ENCODE measurements at places on chromosomes 3 and 15. TPM values are rescaled to one million over a fixed set of nuclear protein-coding genes. Genes with fewer than 3 reads are reported as not detected.
A peak's percentile ranks its signal among the peaks of the same experiment; 100 is the strongest.

The MYRIP gene
- 0.59 TPM for total RNA-seq

The SCG5 gene
- 0.84 TPM for total RNA-seq

The TGM4 gene
- not detected for total RNA-seq

GRCh38 chr3:133945381-133946095 is 49.9 kb upstream of the RAB6B start:
- DNase-seq = peak; percentile 3

DNA sequence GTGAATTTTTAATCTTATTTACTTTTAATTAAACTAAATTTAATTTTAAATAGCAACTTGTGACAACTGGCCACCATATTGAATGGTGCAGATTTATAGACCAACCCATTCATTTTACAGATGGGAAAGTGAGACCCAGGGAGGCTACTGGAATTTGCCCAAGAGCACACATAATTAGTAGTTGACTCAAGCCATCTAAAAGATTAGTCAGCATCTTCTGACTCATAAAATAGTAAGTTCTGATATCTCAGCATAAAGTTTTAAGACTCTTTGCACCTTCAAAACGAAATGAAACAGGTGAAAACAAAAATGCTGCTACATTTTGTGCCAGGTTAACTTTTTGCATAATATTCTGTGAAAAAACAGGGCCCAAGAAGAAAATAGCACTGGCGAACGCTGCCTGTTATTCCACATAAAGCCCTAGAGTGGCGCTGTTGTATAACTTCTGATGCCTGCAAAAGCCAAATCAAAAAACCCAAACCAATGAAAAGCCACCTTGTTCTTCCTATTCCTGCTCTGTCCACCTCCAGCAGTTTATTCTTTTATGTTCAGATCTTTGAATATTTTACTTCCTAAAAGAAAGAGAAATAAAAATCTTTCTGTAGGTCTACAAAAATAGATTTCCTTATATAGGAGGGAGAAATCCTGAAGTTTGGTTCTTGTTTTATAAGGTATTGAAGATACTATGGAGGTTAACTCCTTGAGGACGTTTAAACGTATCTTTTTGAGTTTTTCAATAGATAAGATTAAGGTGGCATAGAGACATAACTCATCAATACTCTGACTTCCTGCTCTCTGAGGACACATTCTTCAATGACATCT is 62.8 kb downstream of the OTOL1 start:
- no peak for DNase-seq

DNA sequence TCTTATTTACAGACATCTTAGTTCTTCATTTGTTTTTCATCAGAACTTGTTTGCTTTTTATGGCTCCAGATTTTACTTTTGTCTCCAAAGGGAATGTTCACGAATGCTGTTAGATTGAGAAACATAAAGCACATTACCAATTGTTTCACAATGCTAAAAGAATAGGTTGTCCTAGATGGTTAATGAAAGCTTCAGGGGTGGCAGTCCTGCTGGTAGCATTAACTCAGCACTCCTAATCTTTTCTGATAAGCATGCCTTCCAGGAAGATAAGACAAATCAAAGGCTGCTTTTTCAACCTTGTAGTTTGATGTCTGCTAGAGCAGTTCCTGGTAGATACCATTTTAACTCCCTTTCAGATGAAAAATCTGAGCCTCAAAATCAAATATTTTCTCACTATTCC is 619.4 kb downstream of the PYDC2 start:
- DNase-seq = peak; percentile 62

All from Caco-2 (cell line).